SW 1271 (cell line): ENCODE measurements at places on chromosomes 2 and 18.

DNA sequence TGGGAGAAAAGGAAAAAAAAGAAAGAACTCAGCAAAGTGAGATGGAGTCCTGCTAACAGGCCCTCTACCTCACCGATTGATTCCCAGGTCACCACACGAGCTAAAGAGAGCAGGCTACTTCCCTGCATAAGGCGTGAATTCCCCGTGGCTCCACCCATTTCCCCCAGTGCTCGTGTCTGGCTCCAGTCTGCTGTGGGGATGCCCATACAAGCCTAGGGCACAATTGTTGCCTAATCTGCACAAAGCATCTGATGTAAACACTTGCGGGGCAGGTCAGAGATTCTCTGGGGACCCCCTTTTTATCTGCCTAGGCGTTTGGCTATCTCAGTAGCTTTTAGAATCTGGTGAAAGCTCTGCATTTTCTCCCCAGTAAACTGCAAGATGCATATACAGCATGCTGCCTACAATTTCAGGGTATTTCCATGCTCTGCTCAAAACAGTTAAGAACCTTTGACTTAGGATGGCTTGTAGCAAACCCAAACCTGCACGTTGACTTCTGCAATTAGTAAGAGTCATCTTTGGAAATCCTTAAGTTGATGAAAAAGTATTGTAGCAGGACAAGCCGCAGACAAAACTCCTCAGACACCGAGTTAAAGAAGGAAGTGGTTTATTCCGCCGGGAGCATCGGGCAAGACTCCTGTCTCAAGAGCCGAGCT is 34.8 kb downstream of the MYO3B start:
- DNase-seq = no peak

DNA sequence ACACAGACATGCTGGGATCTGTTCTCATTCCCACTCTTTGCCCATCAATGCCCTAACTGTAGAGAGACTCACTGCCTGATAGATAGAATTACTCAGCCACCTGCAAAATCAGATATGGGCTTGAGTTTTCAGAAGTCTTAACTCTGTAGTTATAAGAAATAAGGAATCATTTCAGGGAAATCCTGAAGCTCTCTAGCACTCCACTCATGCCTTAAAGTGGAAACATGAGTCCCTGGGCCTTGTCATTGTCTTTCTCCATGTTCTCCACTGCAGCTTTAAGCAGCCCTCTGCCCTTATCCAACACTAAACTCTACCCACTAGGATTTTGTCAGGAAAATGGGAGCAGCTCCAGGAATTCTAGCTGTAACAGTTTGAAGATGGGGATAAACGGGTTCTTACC is 192.5 kb downstream of the SNTG2 start:
- DNase-seq = no peak

DNA sequence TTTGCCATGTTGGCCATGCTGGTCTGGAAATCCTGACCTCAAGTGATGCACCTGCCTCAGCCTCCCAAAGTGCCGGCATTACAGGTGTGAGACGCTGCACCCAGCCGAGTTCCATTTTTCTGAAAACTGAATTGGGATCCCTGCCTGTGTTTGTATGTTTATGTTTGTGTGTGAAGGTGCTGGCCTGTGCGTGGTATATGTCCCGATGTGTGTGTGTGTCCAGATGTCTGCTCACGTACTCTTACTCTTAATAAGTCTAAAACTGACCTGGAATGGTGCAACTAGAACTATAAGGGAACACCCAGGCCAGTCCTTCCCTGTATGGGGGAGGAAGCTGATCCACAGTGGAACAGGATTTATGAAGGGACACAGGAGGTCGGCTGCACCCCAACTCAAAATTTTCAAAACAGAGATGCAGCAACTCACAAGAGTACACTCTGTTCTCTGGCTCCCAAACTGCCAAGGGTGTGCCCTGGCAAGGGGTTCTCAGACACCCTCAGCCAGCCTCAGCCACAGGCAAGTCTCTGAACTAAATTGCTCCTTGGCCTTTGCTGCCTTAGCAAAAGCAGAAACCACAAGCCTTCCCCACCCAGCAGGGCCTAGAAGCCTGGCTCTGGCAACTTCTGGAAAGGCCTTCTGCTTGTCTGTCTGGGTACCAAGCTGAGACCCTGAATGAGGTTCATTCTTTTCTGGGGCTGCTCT is 36.5 kb downstream of the RHOB start:
- DNase-seq = no peak

DNA sequence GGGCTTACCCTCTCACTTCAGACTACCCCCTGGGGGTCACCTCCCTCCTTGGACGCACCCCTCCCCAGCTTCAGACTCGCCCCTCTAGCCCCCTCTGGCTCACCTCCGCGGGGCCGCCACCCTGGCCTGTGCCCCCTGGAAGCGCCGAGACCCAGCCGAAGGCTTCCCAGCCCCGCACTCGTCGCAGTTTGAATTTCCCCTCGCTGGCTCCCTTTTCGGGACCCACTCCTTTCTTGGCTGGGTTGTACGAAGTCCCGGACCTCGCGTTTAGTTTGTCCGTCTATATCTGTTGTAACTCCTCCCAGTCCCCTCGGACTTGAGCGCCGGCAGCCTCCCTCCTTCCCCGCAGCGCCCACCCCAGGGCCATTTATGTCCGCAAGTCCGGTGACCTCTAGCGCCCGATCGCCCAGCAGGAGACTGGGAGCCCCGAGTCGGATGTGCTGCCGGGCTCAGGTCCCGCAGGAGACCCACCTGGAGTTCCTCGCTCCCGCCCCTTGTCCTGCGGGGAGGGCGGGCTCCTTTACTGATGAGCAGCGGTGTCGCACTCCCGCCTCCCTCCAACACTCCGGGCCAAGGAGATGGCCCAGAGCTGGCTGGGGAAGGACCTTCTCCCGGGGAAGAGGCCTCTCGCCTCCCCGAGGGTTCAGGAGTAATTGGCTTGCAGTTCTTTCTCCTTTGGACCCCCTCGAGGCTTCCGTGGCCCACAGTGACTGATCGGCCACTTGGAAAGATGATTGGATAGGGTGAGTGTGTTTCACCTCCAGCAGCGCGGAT is 692 bp upstream of the RAX start:
- DNase-seq = no peak
